ENCODE measurements at places on chromosomes 5 and 9.

DNA sequence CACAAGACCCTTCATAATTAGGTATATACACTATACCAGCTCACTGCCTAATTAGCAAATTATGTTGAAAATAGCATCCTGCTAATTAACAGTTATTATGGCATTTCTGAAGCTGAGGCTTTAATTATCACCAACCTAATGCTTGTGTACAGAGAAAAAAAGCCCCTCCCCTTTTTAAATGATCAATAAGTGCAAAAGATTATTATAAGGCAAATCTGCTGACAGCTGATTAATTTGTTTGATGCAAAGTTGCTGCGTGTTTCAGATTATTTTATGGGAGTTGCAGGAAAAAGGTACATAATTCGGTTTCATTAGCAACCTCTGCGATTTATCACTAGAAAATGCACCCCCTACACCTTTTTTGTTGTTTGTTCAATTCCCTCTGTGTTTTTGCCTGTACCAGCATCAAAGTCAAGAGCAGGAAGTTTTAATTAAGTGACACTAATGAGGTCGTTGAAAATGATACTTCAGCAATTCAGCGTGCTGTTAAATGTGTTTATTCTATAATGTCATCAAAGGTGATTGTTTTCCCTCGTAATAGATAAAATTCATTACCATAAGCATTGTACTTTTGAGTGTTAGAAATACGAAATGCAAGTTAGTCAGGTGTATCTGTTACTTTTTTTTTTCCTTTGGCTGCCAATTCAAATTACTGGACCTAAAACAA, 170.0 kb downstream of the EBF1 start:
- no peak for DNase-seq

GRCh38 chr5:160036243-160036642, 27.3 kb downstream of the TTC1 start:
- DNase-seq, result no peak

DNA sequence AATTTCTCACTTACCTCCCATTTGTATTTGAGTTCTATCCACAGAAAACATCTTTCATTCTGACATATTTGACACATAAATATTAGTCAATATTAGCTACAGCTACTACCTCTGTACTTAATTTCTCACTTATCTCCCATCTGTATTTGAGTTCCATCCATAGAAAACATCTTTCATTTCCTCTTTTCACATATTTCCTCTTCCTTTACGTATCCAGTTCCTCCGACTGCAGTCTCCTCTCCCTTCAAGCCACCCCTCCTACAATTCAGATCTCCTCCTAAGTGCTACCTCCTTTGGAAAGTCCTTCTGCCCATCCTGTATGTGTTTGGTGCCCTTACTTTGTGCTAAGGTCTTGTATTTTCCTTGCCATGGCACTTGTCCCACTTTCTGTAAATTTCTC, 1.6 kb downstream of the SREK1IP1 start:
- no peak for DNase-seq

DNA sequence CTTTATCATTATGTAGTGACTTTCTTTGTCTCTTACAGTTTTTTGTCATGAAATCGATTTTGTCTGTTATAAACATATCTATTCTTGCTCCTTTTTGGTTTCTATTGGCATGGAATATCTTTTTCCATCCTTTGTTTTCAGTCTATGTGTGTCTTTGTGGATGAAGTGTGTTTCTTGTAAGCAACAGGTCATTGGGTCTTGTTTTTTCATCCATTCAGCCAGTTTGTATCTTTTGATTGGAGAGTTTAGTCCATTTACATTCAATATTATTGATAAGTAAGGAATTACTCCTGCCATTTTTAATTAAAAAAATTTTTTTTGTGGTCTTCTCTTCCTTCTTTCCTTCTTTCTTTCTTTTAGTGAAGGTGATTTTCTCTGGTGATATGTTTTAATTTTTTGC, 194.1 kb downstream of the GDNF start:
- DNase-seq, result no peak

- DNase-seq, result no peak
These were observed 131.8 kb downstream of the TLE1 start for GRCh38 chr9:81557452-81558090.

DNA sequence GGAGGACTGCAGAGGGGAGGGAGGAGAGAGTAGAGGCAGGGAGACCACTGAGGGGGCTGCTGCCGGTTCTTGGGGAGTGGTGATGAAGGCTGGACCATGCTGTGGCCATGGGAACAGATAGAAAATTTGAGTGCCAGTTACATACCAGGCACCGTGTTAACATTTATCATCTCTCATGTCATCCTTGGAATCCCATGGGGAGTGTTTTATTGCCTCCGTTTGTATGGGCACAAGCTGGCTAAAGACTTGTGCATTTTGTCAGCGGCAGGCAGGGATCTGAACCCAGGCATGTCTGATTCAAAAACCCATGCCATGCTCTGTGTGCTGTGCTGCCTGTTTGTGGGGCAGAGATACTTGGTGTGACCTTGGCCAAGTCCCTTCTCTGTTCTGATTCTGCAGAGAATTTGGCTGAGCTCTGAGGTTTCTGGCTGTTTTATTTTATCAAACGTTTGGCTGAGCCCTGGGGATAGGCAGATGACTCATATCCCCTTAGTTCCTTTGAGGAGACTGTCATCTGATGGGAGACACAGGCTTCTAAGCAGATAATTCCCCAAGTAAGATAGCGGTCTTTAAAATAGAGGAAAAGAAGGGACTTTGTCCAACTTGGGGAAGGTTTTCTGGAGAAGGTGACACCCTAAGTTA, 22.2 kb downstream of the COL27A1 start:
- no peak for DNase-seq

GRCh38 chr9:30015073-30015472, 2369.4 kb upstream of the ACO1 start:
- no peak for DNase-seq

GRCh38 chr5:176781638-176782570, 28.5 kb upstream of the UNC5A start:
- DNase-seq, result no peak

- DNase-seq, result no peak
These were observed 788 bp downstream of the ZNF346 start for GRCh38 chr5:177023303-177023664.

DNA sequence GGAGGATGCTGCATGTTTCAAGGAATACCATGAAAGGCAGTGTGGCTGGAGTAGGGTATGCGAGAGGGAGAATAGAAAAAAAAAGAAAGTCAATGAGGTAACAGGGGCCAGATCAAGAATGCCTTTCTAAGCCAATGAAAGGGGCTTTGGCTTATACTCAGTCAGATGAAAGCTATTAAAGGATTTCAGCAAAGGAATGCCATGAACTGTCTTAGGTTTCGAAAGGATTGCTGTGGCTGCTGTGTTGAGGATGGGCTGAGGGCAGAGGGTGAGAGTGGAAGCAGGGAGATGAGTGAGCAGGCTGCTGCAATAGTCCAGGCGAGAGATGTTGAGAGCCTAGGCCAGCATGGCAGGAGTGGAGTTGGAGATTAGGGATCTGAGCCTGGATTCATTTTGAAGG, 135.4 kb upstream of the CKMT2 start:
- DNase-seq, result no peak

DNA sequence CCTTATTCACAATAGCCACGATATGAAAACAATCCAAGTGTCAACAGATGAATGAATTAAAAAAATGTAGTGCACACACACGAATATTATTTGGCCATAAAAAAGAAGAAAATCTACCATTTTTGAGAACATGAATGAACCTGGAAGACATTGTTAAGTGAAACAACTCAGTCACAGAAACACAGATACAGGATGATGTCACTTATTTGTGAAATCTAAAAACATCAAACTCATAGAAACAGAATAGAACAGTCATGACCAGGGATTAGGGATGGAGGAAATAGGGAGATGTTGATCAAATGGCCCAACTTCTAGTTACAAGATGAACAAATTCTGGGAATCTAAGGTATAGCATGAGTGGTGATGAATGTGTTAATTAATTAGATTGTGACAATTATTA, 72.3 kb downstream of the MACIR start:
- no peak for DNase-seq

DNA sequence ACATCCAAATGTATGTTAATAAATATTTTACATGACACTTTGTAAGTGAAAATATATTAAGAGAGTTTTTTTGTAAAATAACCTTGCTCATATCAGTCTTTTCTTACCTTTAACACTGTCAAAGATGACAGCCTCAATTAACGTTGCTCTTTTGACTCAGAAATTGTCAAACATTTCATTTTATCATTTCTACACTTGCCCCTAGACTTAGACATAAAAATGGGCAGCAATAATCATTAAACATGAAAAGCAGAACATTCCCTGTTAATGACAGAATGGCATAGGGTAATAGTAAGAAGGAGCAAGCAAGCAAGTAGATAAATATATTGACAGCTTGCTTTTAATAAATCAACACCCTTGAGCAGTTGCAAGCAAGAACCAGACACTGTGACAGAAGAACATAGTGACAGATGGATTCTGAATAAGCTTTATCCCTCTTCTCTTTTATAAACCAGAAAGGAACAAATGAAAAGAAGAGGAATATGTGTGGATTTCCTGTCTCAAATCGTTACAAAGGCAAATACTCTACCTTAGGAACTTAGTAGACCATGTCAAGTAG, 796.0 kb upstream of the CHD1 start:
- DNase-seq, result no peak

- no peak for DNase-seq
These were observed 317.0 kb upstream of the ADCY2 start for GRCh38 chr5:7078901-7079300.

DNA sequence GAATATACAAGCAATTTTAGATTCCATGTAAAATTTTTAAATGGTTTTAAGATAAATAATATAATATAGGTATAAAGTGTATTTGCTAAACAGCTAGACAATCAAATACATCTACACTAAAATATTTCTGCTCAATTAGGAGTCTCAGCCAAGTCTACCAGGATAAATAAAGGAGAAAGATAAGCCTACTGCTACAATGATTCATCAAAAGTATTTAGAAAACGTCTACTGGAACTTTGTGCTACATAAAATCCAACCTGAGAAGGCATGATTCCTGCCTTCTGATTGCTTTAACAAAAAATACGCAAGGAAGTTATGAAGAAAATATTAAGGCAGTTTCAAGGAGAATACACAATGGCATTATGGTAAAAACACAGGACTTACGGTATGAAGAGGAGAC, 570.6 kb downstream of the EFNA5 start:
- DNase-seq, result no peak

GRCh38 chr5:140857987-140858240, 2.2 kb downstream of the PCDHA10 start:
- DNase-seq, result no peak

Data from CD4-positive, alpha-beta T cell treated with Interleukin-12 subunit alpha and Interleukin-12 subunit beta, for 1 hour (primary cell).